ENCODE measurements at places on chromosomes 13 and 19.
A peak's percentile ranks its signal among the peaks of the same experiment; 100 is the strongest.

GRCh38 chr13:26929971-26930730, 169.6 kb upstream of the GPR12 start:
- peak; percentile 43 for DNase-seq

DNA sequence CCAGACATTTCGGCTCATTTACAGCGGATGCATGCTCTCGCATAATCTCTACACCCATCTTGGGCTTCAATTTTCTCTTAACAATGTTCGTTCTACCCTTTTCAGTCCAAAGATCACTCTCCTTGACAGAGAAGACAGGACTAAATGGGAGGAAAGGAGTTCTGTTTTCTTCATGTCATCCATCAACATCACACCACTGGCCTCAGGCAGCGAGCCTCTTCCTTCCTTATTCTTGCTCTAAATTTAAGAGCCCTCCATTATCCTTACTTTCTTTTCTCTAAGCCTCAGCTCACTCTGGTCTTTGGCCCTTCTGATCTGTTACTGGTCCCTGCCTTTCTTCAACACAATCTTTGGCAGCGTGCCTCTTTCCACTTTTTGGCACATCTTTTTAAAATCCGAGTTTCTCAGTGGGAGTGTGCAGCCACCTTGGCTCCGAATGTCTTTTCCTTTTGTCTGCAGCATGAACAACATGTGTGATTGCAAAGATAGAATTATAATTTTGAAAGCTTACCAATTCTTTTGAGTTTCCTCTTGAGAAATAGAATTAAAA, 98.7 kb downstream of the FAM216B start:
- DNase-seq, result no peak

DNA sequence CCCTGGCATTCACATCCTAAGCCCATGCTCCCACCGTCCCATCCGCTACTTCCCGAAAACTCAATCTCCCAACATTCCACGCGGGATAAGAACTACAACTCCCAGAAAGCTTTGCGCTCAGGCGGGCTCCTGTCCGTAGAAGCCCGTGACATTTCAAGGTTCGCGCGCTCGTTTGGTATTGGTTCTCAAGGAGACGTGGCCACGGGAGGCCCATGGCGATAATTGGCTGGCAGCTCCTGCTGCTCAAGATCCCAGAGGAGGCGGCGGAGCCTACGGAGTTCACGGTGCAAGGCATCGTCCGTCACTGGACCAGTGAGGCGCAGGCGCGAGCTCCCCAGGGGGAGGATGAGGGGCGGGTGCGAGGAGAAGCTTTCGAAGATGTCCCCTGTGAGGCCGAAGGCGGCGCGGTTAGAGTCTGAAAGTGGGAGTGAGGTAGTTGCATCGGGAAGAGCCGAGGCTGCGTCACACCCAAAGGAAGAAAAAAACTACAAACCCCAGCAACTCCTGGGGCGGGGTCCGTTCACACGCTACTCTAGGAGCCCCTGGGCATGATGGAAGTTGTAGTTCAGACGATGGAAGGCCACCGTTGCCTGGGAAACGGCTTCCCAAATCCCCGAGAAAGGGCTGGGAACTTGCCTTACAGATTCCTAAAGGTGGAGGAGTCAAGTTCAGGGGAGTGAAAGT, 1.2 kb upstream of the MAMSTR start:
- DNase-seq, result no peak

- DNase-seq, result no peak
Observed at GRCh38 chr13:59270327-59270726, 893.4 kb downstream of the DIAPH3 start.

DNA sequence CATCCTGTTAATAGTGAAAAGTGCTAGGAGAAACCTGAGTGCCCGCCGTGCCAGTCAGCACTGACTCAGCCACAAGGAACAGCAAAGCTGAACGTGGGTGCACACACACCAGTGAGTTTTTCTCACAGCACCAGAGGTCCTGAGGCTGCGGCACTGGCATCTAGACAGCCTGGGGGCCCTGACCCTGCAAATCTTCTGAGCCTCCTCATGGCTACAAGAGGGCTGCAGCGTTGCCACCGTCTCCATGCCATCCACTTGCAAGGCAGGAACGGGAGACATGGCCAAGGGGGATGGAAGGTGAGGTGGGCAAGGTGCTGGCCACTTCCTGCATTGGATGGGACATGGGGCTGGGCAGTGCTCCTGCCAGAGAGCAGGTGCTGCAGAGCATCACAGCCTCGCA, 211.2 kb upstream of the SOX1 start:
- no peak for DNase-seq

DNA sequence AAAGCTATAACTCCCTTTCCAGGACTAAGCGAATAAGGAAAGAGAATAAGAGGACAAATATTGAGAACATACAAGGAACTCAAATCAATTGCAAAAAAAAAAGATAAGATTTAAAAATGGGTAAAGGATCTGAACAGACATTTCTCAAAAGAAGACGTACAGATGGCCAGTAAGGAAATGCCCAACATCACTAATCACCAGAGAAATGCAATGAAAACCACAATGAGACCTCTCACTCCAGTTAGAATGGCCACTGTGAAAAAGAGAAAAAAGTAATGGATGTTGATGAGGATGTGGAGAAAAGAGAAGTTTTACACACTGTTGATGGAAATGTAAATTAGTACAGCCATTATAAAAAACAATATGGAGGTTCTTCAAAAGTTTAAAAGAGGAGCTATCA, 63.8 kb downstream of the VWA8 start:
- DNase-seq, result no peak

DNA sequence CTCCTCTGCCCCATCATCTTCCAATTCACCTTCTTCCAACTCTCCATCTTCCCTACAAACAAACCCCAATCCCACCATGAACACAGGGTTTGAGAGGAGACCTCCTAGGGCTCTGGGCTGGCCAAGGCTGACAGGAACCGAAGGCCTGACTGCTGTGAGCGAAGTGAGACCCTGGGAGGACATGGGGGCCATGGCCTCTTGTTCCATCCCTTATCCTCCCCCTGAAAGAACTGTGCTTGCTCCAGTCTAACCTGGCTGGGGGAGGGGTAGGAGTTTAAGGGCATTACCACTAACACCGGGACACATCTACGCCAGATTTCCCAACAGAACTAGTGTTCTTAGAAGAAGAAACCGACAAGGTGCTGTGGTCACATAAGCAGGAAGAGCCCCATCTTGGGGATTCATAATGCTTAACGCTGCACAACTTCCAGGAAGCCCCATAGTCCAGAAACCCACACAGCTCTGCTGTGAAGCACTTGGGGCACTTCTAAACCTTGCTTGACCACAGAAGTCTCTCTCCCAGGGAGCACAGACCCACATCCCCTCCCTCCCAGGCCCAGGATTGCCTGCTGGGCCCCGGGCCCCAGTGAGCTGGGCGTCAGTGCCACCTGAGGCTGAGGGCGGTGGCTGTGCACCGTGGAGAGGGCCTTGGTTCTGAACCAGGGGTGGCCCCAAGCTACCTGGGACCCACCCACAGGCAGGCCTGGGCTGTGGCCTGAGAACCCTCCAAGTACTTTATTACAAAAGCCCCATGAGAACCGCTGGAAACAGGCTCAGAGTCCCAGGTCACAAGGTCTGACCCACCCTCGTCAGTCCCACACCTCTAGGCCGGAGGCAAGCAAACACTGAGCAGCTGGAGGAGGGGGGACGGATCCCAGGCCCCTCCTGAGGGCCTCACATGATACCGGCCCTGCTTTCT, 18.8 kb downstream of the ZC3H4 start:
- no peak for DNase-seq

- DNase-seq, result no peak
Observed at GRCh38 chr13:49645451-49645850, 17.1 kb downstream of the ARL11 start.

GRCh38 chr19:58326501-58326913, 287 bp upstream of the ZSCAN22 start:
- DNase-seq, result no peak

DNA sequence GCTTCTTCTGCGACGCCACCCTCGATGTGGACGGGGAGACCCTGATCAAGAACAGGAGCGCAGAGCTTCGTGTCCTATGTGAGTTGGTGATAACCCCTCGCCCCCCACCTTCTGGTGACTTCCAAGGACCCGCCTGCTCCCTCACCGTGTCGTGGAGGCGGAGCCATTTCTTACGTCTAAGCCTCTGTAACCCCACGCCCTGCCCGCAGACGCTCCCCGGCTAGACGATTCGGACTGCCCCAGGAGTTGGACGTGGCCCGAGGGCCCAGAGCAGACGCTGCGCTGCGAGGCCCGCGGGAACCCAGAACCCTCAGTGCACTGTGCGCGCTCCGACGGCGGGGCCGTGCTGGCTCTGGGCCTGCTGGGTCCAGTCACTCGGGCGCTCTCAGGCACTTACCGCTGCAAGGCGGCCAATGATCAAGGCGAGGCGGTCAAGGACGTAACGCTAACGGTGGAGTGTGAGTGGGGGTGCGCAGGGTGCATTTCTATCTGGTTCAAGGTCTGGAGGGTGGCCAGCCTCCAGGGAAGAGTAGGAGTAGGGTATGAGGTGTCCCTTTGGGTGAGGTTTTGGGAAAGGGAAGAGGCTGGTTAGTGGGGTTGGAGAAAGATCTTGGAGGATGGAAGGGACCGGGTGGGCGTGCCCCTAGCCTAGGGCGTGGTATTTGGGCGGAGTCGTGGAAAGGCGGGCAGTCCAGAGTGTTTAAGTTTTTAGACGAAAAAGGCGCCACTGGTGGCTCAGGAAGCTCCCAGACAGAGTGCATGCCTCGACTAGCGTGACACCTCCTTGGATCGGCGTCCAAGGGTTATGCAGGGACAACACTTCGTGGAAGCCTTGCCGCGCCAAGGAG, 3.3 kb downstream of the ICAM5 start:
- no peak for DNase-seq

DNA sequence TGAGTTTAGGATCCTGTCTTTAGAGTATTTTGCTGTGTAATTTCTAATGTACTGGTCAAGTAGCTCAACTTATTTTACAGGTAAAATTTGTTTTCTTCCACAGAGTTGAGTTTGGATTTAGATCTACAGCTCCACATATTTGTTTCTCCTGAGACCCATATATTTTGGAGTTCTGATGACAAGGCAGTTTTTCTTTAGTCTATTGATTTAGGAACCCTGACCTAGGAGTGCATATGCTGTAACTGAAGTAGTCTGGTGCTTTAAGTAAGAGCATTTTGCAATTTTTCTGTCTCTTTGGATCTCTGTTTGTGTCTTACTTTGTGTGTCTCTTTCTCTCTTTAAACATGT, 19.5 kb upstream of the SPRY2 start:
- DNase-seq, result no peak

DNA sequence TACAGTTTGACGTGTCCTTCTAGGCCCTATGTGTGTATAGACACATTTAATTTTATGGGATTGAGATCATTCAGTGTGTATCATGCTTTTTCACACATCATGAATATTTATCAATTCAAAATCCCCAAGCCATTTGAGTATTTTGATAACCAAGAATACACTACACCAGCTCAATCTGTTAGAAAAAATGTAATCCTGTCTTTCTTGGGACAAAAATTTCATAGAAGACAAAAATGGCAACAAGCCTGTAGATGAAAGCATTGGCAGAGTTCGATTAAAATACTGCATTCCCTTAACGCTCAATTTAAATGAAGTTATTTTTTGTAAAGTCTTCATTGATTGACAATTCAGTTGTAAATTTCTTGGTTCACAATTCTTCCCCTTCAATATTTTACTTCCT, 41.9 kb downstream of the WDR87 start:
- DNase-seq, result no peak

DNA sequence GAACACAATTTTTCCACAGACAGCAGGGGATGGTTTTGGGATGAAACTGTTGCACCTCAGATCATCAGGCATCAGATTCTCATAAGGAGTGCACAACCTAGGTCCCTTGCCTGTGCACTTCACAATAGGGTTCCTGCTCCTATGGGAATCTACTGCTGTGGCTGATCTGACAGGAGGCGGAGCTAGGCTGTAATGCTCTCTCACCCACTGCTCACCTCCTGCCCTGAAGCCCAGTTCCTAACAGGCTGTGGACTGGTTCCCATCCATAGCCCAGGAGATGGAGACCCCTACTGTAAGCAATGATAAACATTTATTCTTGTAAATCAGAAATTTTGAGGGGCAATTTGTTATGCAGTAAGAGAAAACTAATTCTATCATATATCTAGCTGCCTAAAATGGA, 1234.7 kb downstream of the SLITRK1 start:
- no peak for DNase-seq

DNA sequence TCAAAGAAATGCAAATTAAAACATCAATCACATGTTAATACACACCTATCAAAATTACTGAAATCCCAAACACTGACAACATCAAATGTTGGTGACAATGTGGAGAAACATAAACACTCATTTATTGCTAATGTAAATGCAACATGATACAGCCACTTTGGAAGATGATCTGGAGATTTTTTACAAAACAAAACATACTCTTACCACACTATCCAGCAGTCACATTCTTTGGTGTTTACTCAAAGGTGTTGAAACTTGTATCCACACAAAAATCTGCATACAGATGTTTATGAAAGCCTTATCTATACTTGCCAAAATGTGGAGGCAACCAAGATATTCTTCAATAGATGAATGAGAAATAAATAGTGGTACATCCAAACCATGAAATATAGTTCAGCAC, 1219.5 kb upstream of the PCDH20 start:
- no peak for DNase-seq

- DNase-seq, result no peak
Observed at GRCh38 chr13:59684105-59684504, 479.6 kb downstream of the DIAPH3 start.

DNA sequence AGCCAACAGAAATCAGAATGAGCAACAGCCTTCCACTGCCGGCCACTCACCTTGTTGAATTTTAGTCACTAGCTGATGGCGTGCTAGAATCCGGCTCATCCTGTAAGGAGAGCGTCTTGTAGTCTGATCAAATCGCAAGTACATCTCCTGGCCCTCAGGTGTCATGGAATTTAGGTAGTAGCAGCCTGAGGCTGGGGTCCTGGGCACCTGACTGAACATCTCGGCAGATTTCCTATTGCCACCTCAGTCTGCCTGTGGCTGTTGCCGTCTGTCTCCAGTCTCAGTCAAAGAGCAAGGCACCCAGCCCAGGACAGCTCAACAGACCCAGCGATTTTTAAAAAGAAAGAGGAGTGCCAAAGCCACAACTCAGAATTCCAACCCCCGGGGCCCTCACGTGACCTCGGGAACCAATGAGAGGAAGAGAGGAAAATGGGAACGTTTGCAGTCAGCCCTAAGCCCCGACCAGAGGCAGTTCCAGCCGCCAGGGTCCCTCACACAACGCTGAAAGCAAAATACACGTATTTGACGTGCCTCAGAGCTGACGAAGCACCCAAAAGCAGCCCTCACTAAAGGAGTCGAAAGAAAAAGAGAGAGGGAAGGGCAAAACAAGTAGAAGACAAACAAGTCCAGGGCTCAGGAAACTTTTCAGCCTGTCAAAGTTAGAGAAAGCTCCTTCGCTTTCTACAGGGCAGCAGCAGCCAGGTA, at the start of gene STARD13:
Gene STARD13 (minus strand): TSS at position 336 of the 705 bp plus-strand sequence. CDS start 117 bp downstream, at position 219.
- DNase-seq, result no peak

- no peak for DNase-seq
Observed at GRCh38 chr19:15995536-15995935, 46.7 kb downstream of the OR10H4 start.

GRCh38 chr13:103199380-103200088, 133.3 kb upstream of the SLC10A2 start:
- no peak for DNase-seq

DNA sequence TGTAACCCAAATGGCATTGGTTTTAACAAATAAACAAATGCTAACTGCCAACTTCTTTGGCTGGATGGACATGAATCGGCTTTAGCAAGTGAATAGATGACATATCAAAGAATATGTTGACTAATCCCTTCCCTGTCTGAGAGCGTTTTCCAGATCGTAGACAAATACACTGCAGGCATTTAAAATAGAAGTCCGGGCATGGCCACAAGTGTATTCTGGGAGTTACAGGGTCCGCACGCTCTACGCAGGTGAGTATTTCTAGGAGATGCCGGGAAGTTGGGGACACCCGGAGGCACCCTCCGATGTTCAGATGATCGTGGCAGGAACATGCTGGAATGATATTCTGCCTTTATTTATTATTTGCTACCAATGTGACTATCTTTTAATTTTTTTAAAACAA, 53.2 kb upstream of the ZNF536 start:
- DNase-seq, result no peak

All from vagina (tissue), 2 donors.